ENCODE measurements at places on chromosomes 16 and 17. TPM values are rescaled to one million over a fixed set of nuclear protein-coding genes. Genes with fewer than 3 reads are reported as not detected.

Gene ALDH3A2
- total RNA-seq: 60.4 TPM

GRCh38 chr16:57842601-57843000, 40.3 kb upstream of the KIFC3 start:
- H3K4me3 ChIP-seq: no peak overlapping the region
- H3K36me3 ChIP-seq: no peaks in the 10 kb centered on the region
- H3K27me3 ChIP-seq: no peaks in the 10 kb centered on the region
- no peak for DNase-seq
- no peak overlapping the region for H3K27ac ChIP-seq
- H3K4me1 ChIP-seq: no peaks in the 10 kb centered on the region

GRCh38 chr16:85025781-85026653, 1.6 kb upstream of the KIAA0513 start:
- H3K4me3 ChIP-seq: no peak overlapping the region
- H3K36me3 ChIP-seq: no peaks in the 10 kb centered on the region
- no peaks in the 10 kb centered on the region for H3K27me3 ChIP-seq
- no peak overlapping the region for H3K27ac ChIP-seq

- peaks cover 12% of the 10 kb centered on the region for H3K4me1 ChIP-seq
- no peak overlapping the region for H3K27ac ChIP-seq
- no peaks in the 10 kb centered on the region for H3K36me3 ChIP-seq
- H3K4me3 ChIP-seq: peak overlapping the region; percentile 52
- no peak for DNase-seq
- peaks cover 59% of the 10 kb centered on the region for H3K27me3 ChIP-seq
These were observed 26.0 kb downstream of the COPZ2 start for GRCh38 chr17:48011405-48012150.

GRCh38 chr17:62083651-62084050, 18.6 kb upstream of the MED13 start:
- H3K27me3 ChIP-seq: peaks cover 6% of the 10 kb centered on the region
- H3K4me3 ChIP-seq: no peak overlapping the region
- no peak overlapping the region for H3K27ac ChIP-seq

GRCh38 chr16:57273359-57273758, 11.1 kb downstream of the PLLP start:
- no peaks in the 10 kb centered on the region for H3K27me3 ChIP-seq
- no peak overlapping the region for H3K27ac ChIP-seq
- no peak overlapping the region for H3K4me3 ChIP-seq
- no peak for DNase-seq
- H3K4me1 ChIP-seq: peaks cover 14% of the 10 kb centered on the region
- no peaks in the 10 kb centered on the region for H3K36me3 ChIP-seq

Gene HOXB6
- total RNA-seq: 0.35 TPM

Gene TSPOAP1
- 12.6 TPM for total RNA-seq

Gene CSNK1D
- total RNA-seq: 67.1 TPM

GRCh38 chr16:66933776-66934137, 445 bp downstream of the CIAO2B start:
- H3K36me3 ChIP-seq: no peaks in the 10 kb centered on the region
- peak overlapping the region; percentile 62 for H3K4me3 ChIP-seq

GRCh38 chr16:59326955-59327354, 592.8 kb upstream of the GOT2 start:
- no peaks in the 10 kb centered on the region for H3K4me1 ChIP-seq
- H3K27me3 ChIP-seq: no peaks in the 10 kb centered on the region
- no peak overlapping the region for H3K27ac ChIP-seq
- no peak for DNase-seq
- H3K36me3 ChIP-seq: no peaks in the 10 kb centered on the region
- H3K4me3 ChIP-seq: no peak overlapping the region

- H3K27me3 ChIP-seq: no peaks in the 10 kb centered on the region
- no peaks in the 10 kb centered on the region for H3K36me3 ChIP-seq
- no peak for DNase-seq
- H3K4me1 ChIP-seq: no peaks in the 10 kb centered on the region
- no peak overlapping the region for H3K27ac ChIP-seq
These were observed 9.9 kb upstream of the AKAP1 start for GRCh38 chr17:57075193-57075592.

- H3K4me3 ChIP-seq: peak overlapping the region; percentile 93
- peaks cover 66% of the 10 kb centered on the region for H3K4me1 ChIP-seq
- H3K36me3 ChIP-seq: peaks cover 8% of the 10 kb centered on the region
- DNase-seq: no peak
- H3K27me3 ChIP-seq: no peaks in the 10 kb centered on the region
These were observed 28.9 kb downstream of the CPSF4L start for GRCh38 chr17:73232587-73233373.

DNA sequence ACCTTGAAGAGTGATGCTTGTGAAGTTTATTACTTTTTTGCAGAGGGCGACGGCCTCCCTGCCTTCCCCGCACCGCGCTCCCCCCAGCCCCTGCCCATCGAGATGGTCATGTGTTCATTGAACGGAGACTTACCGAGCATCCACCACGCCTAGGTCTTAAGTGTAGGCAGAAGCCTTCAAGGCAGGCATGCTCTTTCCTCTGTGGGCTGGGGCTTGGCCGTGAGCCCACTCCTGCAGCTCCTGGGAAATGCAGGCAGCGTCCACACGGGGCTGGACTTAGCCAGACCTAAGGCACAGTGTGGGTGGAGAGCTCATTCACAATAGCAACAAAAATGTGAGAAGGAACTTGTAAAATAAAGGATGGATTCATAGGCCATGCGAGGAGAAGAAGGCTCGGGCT, 19.2 kb downstream of the RNF213 start:
- no peak overlapping the region for H3K4me3 ChIP-seq
- no peak overlapping the region for H3K27ac ChIP-seq
- no peaks in the 10 kb centered on the region for H3K27me3 ChIP-seq
- H3K4me1 ChIP-seq: no peaks in the 10 kb centered on the region
- DNase-seq: peak; percentile 63

DNA sequence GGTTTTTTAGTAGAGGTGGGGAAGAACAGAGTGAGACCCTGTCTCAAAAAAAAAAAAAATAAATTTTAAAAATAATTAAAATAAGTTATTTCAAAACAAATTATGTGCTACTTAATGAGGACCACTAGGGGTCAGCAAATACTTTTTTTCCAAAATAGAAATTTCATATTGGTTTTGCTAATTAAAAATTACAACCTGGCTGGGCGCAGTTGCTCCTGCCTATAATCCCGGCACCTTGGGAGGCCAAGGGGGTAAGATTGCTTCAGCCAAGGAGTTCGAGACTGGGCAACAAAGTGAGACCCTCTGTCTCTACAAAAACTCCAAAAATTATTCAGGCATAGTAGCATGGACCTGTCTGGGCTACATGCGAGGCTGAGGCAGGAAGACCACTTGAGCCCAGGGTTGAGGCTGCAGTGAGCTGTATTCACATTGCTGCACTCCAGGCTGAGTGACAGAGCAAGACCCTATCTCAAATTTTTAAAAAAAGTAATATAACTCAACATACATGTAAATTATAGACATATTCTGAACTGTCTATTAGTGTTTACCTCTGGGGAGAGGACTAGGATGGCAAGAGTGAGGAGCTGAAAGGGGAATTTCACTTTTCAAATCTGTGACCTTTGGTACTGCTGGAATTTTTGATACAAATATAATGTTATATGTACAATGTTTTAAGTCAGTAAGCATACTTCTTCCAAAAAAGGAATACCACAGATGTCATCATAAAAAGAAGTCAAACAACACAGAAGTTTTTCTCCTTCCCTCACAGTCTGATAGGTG, 8.1 kb downstream of the MEIOB start:
- no peaks in the 10 kb centered on the region for H3K4me1 ChIP-seq
- H3K27ac ChIP-seq: no peak overlapping the region
- H3K4me3 ChIP-seq: no peak overlapping the region
- H3K36me3 ChIP-seq: no peaks in the 10 kb centered on the region
- H3K27me3 ChIP-seq: peaks cover 14% of the 10 kb centered on the region
- DNase-seq: no peak

Gene MIEN1
- total RNA-seq: 34.9 TPM

Measured in heart right ventricle (tissue), 16 donors.